ENCODE measurements at places on chromosomes 5 and 9. TPM values are rescaled to one million over a fixed set of nuclear protein-coding genes. Genes with fewer than 3 reads are reported as not detected.

Gene PCDHGA2
- 1.0 TPM for total RNA-seq

Gene ATP10B
- 2.4 TPM for total RNA-seq

Gene SOWAHA
- total RNA-seq: 0.32 TPM

Gene IFNE
- total RNA-seq: 0.29 TPM

Gene CTNND2
- total RNA-seq: 0.74 TPM

Gene TAF1L
- 0.04 TPM for total RNA-seq

Gene OR1Q1
- not detected for total RNA-seq

Gene TSLP
- total RNA-seq: 0.60 TPM

Gene BHMT
- not detected for total RNA-seq

Gene FGF10
- total RNA-seq: not detected

Gene PLAC8L1
- total RNA-seq: 0.34 TPM

Gene HTR1A
- not detected for total RNA-seq

Gene PTGES
- 20.8 TPM for total RNA-seq

Gene CFAP90
- not detected for total RNA-seq

Gene STOM
- total RNA-seq: 53.3 TPM

Gene CYFIP2
- total RNA-seq: 14.2 TPM

Gene EXOSC3
- 194 TPM for total RNA-seq

Gene MCTP1
- total RNA-seq: 14.9 TPM

Gene TMEM38B
- total RNA-seq: 16.6 TPM

Gene PRRX2
- not detected for total RNA-seq

Gene PKD2L2
- total RNA-seq: not detected

Gene RELL2
- 6.0 TPM for total RNA-seq

Gene TTLL11
- 5.2 TPM for total RNA-seq

Gene PCDHA5
- total RNA-seq: 3.0 TPM

Gene STING1
- total RNA-seq: 32.8 TPM

Gene PCDHA12
- total RNA-seq: 2.8 TPM

Gene PDE6A
- 0.11 TPM for total RNA-seq

Gene WNT8A
- not detected for total RNA-seq

Gene SHB
- total RNA-seq: 31.8 TPM

Data from A375 (cell line).